Fibroblast of skin of scalp (primary cell): ENCODE measurements at places on chromosomes 6 and 20.

DNA sequence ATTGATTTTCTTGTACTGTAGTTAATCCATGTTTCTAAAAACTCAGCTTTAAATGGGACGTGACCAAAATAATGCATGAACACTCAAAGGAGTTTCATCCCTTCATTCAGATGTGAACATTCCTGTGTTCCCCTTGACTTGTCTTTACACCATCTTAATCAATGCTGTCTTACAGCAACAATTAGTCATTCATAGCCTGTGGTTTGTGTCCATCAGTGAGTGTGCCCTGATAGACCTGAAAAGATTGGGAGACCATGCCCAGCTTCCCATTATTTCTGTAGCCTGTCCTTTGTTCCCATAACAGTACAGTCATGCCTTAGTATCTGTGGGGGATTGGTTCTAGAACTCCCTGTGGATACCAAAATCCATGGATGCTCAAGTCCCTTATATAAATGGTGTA lies 23.9 kb downstream of the NT5E start:
- DNase-seq = no peak

DNA sequence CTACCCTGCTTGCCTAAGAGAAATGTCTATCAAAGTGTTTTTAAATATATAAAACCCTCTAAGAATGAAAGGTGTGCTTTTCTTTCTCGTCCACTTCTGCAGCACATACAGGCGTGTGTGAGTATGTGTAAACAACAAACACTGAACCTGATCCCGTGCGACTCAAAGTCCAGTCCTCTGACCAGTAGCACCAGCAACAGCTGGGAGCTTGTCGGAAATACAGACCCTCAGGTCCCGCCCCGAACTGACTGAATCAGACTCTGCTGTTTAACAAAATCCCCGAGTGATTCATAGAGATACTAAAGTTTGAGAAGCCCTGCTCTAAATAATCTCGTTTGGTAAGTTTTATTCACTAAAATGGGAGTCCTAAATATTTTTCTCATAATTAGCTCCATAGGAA lies 208.0 kb upstream of the KCNQ5 start:
- no peak for DNase-seq

DNA sequence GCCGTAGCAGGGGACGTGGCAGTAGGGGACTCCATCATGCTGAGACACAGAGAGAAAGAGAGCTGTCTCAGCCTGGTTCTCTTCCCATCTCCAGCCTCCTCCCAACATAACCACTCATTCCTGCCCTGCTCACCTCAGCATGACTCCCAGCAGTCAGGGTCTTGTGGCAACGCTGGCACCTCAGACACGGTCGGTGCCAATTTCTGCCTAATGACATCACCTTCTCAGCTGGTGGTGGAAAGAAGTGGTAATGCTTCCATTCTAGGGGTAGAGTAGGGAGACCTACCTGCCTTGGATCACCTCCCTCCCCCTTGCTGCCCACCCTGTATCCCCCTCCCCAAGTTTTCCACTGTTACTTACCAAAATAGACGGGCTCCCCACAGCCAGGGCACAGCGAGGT lies 2.5 kb downstream of the CRIP3 start:
- DNase-seq = no peak

DNA sequence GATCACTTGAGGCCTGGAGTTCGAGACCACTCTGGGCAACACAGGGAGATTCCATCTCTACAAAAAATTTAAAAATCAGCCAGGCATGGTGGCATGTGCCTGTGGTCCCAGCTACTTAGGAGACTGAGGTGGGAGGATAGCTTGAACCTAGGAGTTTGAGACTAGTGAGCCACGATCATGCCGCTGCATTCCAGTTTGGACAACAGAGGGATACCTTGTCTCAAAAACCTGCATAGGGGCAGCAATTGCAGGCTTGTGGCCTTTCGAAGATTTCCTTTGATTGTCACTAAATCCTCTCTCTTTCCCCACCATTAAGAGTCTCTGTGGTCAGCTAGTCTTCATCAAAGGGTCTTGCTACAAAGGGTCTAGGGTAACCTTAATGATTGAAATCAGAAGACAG lies 60.3 kb downstream of the UTRN start:
- no peak for DNase-seq

DNA sequence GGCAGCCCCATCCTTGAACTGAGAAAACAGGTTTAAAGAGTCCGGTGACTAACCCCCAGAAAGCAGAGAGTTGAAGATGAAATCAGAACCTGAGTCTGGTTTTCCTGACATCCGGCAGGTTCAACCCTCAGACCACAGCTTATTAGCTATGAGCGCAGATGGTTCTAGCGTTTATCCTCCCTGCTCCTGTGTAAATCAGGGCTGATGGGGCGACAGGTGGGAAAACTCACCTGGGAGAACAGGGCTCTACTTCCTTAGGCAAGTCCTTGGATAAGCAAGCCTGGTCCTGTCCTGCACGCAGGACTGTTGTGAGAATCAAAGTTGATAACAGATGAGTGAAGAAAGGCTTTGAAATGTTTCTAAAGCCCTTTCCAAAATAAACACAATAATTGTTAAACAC lies 31.4 kb downstream of the GHRH start:
- DNase-seq = no peak

DNA sequence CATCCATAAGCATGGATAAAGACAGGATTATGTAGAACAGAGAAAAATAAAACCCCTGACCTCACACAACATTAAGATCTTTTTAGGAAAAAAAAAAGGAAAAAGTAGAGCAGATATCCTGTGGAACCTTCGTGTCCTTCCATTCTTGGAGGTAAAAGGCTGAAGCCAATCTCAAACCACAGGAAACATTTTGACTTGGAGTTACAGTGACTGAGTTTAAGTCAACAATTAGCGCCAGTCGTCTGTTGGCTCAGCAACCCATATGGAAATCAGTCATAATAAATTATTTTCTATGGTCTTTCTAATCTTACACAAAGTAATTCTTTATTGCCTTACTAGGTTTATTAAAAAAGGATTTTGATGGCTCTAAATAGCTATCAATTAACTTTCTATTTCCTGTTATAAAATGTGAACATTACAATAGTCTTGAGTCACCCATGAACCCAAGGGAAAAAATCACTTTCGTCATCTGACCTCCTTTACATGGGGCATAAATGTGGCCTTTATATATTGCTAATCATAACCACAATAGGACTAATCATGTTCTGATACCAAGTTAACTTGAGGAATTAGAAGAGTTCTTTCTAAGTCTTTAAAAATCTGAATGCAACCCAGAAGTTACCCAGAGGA lies 592.9 kb downstream of the TFAP2B start:
- no peak for DNase-seq

DNA sequence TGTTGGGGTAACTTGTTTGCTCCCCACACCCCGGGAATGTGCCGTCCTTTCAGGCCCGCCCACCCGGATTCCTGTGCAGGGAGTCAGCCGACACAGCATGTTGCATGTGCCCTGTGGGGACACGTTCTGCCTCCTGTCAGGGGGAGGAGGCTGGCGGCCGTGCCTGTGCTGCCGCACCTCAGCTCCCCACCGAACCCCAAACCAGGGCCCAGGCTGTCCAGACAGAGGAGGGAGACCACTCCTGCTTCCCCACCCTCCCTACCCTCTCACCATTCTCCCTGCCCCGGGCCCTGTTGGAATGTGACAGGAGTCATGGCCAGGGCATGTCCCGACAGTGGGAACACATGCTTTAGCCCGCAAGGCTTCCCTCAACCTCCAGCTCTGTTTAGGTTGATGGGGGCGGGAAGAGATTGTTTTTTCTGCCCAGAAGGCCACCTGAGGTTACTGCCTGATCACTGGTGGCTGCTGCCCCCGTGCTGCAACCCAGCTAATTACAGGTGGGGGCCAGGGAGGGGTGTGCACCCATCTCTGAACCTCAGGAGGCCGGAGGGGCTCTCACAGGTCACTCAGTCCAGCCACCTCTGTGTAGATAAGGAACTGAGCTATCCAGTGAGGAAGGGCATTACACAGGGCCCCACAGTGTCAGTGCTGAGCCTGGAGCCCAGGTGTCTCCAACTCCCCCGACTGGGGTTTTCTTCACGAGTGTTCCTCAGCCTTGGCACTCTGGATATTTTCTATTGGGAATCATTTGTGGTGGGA lies 13.6 kb downstream of the LRRC73 start:
- DNase-seq = peak; percentile 53

DNA sequence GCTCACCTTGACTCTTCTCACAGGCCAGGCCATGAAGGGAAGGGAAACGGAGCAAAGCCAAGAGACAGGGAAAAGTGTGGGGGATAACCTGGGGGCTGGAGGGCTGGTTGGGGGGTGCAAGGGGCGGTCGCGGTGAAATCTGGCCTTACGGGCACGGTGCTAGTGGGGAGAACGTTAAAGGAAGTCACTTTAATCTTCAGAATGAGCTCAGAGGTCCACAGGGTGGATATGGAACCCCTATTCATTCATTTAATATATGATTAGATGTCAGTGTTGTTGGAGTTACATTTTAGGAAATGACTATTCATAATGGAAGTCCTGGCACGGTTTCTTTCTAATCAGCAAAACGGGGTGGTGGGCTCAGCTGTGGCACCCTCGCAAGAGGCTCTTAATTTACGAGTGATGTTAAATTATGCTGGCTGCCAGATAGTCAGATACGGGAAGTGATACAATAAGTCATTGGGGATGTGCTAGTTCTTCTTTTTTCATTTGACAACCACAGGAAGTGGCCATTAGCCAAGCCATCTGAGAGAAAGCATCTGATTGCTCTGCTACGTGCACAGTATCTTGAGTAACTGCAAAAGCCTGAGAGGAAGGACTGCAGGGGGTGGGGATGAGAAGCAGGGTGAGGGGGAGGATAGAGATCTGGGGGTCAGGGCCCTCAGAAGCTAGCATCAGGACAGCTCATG lies 253.0 kb downstream of the QKI start:
- DNase-seq = peak; percentile 58

DNA sequence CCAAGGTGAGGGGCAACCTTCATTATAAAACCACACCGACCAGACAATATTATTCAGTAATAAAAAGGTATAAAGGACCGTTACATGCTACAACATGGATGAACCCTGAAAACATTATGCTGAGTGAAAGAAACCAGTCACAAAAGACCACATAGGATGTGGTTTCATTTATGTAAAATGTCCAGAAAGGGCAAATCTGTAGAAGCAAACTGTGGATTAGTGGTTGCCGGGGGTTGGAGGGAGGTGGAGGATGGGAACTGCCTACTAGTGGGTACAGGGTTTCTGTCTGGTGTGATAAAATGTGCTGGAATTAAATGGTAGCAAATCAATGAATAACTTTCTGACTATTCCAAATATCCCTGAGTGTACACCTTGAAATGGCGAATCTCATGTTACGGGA lies 10.2 kb upstream of the PRND start:
- DNase-seq = no peak

GRCh38 chr20:7505152-7505834 lies 435.0 kb downstream of the HAO1 start:
- no peak for DNase-seq

GRCh38 chr6:150150821-150151646 lies 8.2 kb downstream of the PPP1R14C start:
- no peak for DNase-seq

- DNase-seq = peak; percentile 39
Observed at GRCh38 chr6:104182811-104183210, 676.9 kb downstream of the HACE1 start.

- DNase-seq = peak; percentile 31
Observed at GRCh38 chr6:22437665-22438064, 131.7 kb upstream of the HDGFL1 start.

- DNase-seq = peak; percentile 39
Observed at GRCh38 chr6:132289756-132290155, 111.5 kb downstream of the MOXD1 start.

DNA sequence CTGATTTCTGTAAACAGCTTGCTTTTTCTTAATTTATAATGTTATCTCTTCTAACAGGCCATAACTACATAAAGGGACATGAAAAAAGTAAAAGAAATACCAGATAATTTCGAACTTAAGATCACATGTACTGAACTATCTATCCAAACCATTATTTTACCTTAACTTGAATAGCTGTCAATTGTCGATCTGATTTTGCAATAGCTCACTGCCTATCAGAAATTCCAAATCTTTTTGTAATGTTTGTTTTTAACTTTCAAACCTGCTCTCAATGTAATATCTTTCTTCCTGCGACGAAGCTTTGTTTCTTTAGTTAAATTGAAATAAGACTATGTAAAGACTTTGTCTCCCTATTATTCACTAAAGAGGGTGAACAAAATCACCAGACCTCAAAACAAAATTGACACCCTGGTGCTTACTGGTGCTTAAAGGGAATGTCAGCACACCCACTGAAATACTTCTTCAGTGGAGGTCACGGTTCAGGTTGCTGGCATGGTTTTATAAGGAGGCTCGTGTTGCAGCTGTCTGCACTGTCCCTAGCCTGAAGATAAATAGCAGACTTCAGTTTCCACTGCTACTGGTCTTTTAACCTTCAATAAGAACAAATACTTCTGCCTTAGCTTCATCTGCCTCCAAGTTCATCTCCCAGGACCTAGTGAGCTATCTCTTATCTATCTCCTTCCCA lies 117.5 kb upstream of the QKI start:
- no peak for DNase-seq

GRCh38 chr20:16566080-16566479 lies 7.2 kb downstream of the KIF16B start:
- no peak for DNase-seq

DNA sequence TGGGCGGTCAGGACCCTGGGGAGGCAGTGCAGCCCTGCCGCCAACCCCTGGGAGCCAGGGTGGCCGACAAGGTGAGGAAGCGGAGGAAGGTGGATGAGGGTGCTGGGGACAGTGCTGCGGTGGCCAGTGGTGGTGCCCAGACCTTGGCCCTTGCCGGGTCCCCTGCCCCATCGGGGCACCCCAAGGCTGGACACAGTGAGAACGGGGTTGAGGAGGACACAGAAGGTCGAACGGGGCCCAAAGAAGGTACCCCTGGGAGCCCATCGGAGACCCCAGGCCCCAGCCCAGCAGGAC lies 4.0 kb upstream of the COL9A3 start:
- DNase-seq = no peak

GRCh38 chr20:45745015-45745414 lies 22.9 kb downstream of the SPINT4 start:
- DNase-seq = no peak

DNA sequence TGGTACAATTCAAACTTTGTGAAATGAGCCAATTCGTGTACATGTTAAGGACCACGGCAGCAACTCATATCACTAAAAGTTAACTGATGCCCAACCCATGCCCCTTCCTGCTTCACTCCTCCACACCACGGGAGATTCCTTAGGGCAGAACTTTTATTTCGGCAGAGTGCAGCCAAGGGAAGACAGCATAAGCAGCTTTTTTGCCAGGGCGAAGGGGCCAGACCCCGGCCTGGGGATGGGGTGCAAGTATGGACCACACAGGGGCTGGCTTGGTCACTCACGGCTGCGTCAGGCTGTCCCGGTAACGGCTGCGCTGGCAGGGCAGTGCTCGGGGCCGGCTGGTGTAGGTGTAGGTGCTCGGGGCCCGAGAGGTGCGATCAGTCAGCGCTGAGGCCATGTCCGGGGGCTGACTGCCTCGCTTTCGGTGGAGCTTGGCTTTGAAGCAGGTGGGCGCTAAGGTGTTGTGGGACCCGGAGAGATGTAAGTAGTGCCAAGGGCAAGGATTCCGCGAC lies 792 bp downstream of the RSPH3 start:
- DNase-seq = no peak

DNA sequence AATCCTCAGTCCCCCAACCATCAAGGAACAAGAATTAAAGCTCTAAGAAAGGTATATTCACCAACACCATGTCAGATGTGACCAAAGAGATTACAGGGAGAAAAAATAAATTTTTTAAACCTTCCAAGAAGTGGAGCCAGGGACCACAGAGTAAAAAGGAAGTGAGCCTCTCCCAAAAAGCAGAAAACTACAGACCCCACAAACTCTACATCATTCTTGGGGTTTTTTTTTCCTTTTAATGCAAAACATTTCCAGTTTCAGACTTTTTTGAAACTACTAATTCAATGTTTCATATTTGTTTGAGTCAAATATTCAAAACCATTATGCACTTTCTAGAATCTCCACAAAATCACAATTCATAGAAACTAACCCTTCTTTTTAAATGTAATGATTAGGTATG lies 6.8 kb upstream of the IL17F start:
- DNase-seq = no peak
